H7 (cell line): ENCODE measurements at places on chromosomes 4 and X.
A peak's percentile ranks its signal among the peaks of the same experiment; 100 is the strongest.

DNA sequence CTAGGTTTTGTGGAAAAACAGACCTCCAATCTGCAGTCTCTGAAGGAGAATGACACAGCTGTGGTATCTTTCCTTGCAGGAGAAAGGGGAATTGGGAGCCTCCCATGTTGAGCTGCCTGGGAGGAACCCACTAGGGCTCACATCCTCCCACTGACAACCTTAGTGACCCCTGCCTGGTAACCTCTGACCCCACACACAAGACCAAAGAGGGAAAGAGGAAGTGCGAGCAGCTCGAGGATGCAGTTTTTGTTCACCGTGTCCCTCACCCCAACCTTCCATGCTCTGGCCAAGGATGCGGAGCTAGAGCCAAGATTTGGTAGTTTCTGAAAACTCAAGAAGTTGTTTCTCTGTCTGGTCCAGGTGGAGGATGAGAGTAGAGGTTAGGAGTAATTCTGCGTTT, 5.4 kb upstream of the ZXDA start:
- DNase-seq: no peak

- no peak for DNase-seq
These were observed 84.6 kb downstream of the GPR143 start for GRCh38 chrX:9681011-9681410.

- DNase-seq: no peak
These were observed 15.3 kb downstream of the SLC34A2 start for GRCh38 chr4:25670991-25671390.

DNA sequence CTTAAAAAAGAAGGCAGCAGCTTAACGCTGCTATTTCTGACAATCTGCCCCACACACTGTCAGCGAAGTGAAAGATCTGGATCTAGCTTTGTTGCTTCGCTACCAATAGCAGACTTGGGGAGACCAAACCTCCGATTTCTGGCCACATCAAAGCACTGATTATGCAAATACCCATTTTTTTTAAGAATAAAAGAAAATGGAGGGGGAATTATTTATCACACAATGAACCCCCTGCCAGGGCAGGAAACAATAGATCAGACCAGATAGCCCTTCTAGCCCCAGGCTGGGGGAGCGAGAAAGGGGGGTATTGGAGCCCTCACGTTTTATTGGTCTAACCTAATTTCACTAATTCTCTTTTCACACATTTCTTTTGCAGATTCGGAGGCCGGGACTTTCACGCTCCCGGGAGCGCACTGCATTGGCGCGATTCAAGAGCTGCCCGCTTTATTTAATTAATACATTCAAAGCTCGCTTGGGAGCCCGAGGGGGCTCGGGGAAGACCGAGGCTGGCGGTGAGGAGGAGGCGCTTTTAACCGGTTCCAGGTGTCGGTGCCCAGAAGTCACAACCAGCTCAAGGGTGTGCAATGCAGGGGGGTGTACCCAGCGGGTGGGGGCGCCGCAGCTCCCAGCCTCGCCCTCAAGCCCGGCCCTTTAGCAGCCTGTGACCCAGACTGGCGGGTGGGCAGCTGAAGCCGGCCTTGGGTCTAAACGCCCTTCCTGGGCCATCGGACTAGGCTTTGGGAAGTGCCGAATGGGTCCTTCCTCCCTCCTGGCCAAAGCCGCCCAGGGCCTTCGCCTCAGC, 5.5 kb downstream of the NEUROG2 start:
- DNase-seq: peak; percentile 77

DNA sequence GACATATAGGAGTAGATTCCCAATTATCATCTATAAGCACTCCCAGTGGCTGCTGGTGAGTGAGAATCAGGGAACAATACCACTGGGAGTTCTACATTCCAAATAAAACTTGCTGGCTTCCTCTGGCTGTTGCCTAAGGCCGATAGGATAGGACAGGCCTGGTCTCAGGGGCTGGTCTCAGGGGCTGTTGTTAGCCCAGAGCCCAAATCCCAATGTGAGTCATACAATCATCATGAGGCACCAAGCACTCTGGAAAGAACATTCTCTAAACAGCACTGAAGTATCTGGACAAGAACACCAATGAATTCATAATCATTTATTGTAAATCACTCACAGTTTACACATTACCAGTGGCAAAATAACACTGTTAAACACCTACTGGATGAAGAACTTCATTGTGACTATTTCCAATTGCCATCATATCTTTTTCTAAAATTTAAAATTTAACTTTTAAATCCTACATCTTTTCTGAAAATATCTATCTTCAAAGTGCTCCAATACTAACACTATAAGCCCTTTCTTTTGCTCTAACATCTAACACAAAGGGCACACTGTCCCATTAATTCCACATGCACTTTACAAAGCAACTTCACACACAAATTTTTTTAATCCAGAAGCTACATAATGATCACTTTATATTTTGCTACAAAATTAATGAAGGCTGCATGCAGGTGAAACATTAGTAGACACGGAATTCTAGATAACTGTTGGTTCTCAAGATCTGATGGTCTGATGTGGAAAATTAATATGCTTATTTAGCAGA, 67.6 kb upstream of the TMEM150C start:
- DNase-seq: no peak

- no peak for DNase-seq
These were observed 3.6 kb downstream of the TBCK start for GRCh38 chr4:106312377-106312776.
